ENCODE measurements at places on chromosomes 2 and 18.

DNA sequence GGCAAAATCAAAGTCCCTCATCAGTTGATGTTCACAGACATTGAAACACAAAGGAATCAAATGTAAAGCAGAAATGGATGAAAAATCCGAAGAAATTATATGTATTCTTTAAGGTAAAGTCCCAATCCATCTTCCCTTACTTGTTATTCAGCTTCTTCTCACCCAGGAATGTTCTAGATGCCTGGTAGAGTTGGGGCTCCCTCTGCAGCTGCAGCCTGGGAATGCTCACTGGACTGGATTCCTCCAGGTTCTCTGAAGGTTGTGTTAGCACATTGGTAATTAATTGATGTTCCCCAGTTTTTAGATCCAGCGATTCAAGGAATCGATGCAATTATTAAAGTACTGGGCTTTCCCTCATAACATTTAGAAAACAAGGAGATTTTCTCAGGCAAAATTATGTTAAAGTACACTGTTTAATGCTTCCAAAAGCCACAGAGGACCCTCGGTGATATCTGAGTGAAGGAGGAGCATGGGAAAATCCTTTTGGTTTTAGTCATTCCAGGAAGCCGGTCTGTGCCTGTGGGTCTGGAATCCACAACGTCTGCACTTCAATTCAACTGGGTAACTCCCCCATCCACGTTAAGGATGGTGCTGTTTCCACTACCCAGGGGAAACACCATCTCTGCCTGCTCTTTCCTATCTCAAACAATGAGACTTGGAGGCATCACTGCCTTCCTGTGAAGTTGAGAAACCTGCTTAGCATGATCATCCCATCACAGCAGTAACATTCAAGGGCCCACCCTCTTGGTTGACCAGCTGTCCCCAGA, 22.0 kb downstream of the NTSR2 start:
- no peak for DNase-seq

DNA sequence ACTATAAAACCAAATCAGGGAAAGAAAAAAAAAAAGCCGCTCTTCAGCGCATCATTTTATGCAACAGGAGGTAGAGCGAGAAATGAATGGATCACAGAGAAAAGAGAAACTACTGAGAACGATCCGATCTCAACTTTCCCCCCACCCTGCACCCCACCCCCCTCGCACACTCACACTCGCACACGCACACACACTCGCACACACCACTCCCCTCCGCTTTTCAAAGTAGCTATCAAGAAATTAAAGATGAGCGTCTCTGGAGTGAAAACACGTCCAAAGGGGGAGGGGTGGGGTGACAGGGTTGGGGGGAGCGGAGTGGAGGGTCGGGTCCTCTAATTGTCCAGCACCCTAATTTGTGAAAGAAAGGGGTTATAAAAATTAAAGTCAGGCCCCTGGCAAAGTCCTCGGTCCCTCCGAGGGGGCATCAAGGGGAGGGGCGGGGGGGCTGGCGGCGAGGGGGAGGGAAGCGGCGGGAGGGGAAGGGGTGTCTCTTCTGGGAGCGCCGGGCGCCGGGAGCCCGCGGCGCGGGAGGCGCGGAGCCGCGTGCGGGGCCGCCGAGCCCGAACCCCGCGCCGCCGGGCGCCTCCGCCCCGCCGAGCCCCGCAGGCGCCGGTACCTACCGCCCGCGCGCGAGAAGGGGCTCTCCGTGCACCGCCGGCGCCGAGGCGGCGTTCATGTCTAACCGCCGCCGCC, 428 bp downstream of the TCF4 start:
- DNase-seq, result no peak

- no peak for DNase-seq
These were observed 89.4 kb downstream of the GALR1 start for GRCh38 chr18:77339093-77339492.

- no peak for DNase-seq
These were observed 260.9 kb downstream of the ICOS start for GRCh38 chr2:204197336-204198005.

- no peak for DNase-seq
These were observed 457.1 kb downstream of the PARD3B start for GRCh38 chr2:205002390-205002789.

DNA sequence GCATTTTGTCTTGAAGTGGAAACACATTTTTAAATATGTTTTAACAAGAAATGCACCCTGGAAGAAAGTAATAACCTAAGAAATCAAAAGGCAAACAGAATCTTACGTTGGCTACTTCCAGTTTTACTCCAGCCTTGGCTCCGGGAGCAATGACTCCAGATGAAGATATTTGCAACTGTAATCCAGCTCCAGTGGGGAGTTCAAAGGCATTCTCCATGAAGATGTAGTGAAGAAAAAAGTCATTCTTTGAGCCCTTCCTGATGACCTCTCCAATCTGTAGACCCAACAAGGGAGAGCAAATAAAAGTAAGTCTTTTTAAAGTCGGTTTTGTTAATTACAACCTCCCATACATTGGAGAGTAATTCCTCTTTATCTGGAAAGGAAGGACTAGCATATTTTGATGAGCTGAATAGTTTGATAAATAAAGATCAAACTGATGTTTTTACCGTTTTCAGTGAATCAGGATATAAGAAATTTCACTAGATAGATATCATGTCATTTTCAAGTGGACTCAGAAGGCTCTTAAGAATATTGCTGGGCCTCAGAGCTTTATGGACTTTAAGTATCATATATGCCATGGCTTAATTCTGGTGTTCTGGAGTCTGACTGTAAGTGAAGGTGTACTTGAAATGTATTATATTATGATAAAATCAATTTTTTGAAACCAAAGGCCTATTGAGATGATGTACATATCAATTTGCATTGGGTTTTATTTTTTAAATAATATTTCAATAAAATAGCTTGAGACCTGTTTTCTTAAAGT, 20.3 kb downstream of the APOB start:
- DNase-seq, result no peak

- DNase-seq, result no peak
These were observed 168.1 kb downstream of the SETBP1 start for GRCh38 chr18:44848644-44849335.

DNA sequence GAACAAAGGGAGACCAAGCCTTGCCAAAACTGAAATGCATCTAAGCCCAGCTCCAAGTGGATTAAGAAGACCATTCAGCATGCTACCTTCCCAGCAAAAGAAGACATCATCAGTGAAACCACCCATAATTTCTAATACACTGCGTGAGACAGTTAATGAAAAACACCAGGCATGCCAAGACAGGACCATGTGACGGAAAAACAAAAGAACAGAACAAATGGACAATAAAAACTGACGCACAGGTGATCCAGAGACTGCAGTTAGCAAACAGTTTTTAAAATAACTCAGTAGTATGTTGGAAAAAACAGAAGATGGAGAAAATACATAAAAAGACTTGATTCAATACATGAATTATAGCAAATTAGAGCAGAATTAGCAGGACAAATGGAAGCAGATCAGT, 15.3 kb downstream of the FAM168B start:
- DNase-seq, result no peak

- DNase-seq, result no peak
These were observed 37.8 kb upstream of the CCDC150 start for GRCh38 chr2:196601430-196602306.

DNA sequence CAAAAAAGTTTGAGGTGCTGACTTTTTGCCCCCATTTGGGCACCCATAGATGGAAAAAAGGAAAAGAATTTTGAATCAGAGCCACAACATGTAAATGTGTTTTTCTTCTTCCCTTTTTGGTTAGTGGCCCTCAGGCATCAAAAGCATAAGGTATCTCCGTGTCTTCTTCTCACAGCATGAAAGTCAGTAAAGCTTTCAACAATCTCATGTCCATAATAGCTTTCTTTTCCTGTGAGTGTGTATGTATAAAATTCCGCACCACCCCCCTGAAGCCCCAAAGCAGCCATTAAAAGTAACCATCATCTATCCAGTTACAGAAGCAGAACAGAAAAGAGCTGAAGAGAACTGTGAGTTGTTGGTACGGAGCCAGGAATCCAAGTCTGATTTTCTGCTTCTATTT, 1539.7 kb upstream of the ACVR2A start:
- DNase-seq, result no peak

GRCh38 chr2:232352511-232353091, 25.9 kb upstream of the ALPP start:
- DNase-seq, result no peak

DNA sequence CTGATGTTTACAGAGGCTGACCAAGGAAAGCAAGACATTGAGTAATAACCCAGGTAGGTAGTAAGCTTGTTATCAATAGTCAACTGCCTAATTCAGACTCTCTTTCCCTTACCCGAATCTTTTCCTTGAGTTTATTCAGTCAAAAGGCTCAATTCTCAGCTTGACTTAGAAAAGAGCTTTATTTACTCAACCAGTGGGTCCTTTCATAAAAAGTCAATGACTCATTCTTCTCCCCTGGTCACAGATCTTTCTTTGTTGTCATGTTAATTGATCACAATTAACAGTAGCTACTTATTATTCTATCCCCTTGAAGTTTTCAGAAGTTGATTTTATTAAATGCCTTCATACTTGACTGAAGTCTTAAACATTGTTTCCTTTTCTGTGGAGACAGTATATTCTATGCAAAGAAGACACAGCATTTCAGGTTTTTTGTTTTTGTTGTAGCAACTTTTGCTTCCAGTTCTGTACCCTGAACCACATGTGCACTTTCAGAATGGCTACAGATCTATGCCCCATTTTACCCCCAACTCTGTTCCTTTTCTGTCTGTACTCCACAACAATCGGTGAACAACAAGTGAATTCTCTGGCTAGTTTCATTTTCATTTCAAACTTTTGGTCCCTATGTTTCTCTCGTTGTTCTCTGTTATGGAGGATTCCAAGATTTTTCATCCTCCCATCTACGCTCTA, 428.3 kb downstream of the NCKAP5 start:
- no peak for DNase-seq

DNA sequence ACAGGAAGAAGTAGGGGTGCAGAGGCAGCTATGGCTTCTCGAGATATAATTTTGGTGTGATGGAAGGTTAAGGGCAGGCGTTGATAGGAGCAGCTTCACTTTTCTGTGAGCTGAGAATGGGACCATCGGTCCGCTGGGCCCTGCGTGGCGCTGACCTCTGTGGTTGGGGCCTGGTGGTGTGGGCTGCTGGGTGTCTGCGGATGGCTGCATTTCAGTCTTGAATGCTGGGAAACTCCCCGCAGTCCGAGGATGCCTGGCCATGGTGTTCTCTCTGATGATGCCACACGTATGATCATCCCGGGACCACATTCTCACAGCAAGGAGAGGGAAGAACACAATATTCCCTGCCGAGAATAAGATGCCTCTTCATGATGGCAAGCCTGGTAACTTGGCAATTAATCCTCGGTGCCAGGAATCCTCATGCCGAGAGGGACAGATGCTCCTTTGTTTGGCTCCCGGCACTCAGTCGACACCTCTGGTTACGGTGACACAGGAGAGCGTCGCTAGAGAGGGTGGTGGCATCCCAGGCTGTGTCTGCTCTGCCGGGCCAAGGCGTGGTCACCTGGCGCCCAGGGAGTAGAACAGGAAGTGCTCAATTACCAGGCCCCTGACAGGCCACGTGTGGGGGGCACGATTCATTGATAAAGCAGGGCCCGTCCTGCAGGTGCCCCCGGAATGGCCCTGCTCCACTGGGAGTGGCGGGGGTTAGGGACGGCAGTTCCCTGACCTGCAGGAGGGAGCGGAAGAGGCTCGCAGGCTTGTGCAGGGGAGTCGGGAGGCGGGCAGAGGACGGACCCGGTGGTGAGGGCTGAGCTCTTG, 119.4 kb upstream of the CTDP1 start:
- DNase-seq, result no peak

DNA sequence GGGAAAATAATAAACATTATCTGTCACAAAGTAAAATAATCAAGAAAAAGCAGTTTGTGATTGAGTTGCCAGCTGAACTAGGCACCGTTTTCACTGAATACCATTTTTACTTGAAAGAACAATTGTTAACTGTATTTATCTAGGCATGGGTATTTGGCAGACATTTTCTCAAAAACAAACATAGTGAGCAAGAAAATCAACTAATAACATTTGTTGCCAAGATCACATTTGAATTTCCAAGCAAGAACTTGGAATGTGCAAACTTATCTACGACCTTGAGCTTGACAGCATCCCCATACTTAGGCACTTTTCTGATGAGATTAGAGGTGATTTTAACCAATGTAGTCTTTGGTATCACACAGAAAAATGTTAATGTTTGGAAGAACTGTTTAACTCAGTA, 16.7 kb downstream of the SS18 start:
- DNase-seq, result no peak

- DNase-seq, result no peak
These were observed 30.5 kb downstream of the GCKR start for GRCh38 chr2:27527182-27527581.

DNA sequence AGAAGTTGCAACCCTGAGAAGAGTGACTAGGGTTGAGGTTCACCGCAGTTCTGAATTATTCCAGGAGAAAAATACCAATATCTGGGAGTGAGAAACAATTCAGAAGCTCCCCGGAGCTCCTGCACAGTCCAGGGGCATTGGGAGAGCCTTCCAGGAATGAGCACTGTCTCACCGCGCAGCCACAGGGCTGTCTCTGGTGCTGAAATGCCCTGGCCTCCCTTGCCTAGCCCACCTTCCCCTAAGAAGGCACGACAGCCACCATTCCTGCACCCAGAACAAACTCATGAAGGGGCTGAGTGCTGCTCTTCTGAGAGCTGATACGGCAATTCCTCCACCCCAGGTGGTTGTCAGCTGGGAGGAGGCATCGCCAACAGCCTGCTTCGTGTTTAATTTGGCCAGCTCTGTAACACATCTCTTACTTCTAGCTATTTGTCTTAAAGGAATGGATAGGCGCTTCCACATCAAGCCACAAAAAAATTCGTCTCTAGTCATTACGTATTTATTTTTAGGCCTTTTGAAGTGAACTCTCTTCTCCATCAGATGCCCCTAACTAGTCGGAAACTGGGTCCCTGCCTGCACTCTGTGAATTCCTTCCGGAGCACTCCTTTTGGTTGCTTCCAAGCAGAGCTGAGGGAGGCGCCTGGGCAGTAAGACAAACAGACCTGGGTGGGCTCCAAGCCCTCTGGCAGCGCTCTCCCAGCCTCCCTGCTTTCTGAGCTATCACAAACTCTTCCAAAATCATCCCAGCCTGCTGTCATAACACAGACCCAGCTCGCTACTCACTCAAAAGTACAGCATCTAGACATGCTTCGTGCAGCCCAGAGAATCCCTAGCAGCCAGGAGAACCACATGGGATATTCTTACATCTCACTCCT, 120.5 kb upstream of the CCDC68 start:
- DNase-seq, result no peak

- no peak for DNase-seq
These were observed 90.3 kb upstream of the TMEM17 start for GRCh38 chr2:62596061-62596921.

DNA sequence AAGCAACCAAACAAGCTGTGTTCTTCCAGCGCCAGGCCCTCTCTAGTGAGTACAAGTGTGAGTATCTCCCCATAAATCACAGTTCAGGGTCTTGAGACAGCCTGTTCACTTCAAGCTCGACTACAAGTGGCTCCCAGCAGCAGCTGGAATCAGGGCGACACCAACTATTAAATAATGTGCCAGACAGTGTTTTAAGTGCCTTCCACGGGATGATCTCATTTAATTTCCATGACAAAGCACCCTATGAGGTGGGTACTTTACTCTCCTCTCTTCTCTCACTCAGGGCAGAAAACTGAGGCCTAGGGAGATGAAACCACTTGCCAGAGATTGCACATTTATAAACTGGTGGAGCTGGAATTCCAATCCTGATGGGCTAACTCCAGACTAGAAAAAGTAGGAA, 2.6 kb upstream of the FAM136A start:
- no peak for DNase-seq

Measured in stimulated activated CD4-positive, alpha-beta T cell treated with anti-CD3 and anti-CD28 coated beads, Interleukin-2, amount 100 ng/mL, for 24 hours (primary cell).